ENCODE measurements at places on chromosomes 1 and 21. TPM values are rescaled to one million over a fixed set of nuclear protein-coding genes. Genes with fewer than 3 reads are reported as not detected.

- no peak for DNase-seq
Observed at GRCh38 chr1:84584126-84584525, 9.9 kb upstream of the CTBS start.

The STMN1 gene
- polyA plus RNA-seq: 1,053 TPM

- peak; percentile 38 for DNase-seq
Observed at GRCh38 chr1:115641762-115642167, at the start of gene VANGL1. VANGL1 (plus strand) TSS chr1:115641970; CDS start chr1:115651414, 9,444 bp downstream.

GRCh38 chr1:50060279-50060678, 36.5 kb upstream of the AGBL4 start:
- no peak for DNase-seq

GRCh38 chr1:181341026-181341632, 142.2 kb upstream of the CACNA1E start:
- DNase-seq: no peak

- peak; percentile 74 for DNase-seq
Observed at GRCh38 chr1:91712981-91713841, 172.7 kb downstream of the TGFBR3 start.

The HSPA6 gene
- polyA plus RNA-seq: 0.60 TPM

- DNase-seq: no peak
Observed at GRCh38 chr1:59432531-59433439, 135.9 kb downstream of the FGGY start.

DNA sequence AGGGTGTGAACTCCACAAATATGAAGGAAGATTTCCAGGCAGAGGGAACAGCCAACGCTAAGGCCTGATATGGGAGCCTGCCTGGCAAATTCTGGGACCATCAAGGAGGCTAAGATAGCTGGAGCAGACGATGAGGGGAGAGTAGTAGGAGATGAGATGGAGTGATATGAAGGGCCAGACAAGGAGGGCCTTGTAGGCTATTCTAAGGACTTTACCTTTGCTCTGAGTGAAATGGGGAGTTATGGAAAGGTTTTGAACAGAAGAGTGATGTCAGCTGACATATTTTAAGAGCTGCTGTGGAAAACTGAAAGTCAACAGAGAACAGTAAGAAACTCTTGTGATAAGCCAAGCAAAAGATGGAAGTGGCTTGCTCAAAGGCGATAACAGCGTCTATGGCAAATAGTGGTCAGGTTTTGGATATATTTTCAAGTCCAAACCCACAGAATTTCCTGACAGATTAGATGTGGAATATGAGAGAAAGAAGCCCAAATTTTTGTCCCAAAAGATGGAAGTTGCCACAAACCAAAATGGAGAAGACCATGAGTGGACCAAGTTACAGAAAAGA, 2.1 kb upstream of the TP53BP2 start:
- DNase-seq: no peak

The EDARADD gene
- polyA plus RNA-seq: 7.5 TPM

GRCh38 chr1:70376196-70376595, 21.7 kb upstream of the ANKRD13C start:
- DNase-seq: no peak

DNA sequence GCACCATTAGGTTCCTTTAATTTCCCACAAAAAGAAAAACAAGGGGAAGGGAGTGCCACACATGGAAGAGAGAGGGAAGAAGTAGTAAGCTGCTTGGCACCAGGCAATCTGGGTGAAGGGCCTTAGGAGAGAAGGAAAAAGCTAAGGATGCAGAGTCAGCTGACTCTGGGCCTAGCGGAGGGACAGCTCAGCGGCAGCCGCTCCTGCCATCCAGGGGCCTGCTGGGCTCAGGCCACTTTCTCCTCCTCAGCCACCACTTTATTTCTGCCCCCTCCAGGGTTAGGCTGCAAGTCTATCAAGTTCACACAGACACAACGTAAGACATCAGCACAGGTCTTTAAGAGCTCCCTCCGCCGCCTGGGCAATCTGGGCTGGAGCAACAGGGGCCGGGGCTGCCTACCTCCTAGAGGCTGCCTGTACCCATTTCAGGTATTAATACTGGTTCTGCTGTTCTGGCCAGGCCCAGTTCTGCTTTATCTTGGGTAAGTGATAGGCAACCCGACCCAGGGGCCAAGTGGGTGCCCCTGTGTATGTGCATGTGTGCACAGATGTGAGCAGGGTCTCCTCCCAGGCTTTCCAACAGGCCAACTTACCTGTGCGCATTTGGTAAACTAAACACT, 53.6 kb downstream of the SLC45A1 start:
- no peak for DNase-seq

GRCh38 chr1:223289621-223290020, 74.4 kb downstream of the SUSD4 start:
- no peak for DNase-seq

- DNase-seq: no peak
Observed at GRCh38 chr1:79044974-79045650, 38.6 kb upstream of the ADGRL4 start.

The RGL1 gene
- polyA plus RNA-seq: 45.9 TPM

GRCh38 chr1:217953922-217954321, 322.8 kb downstream of the SPATA17 start:
- DNase-seq: no peak

The HSF2BP gene
- 1.2 TPM for polyA plus RNA-seq

DNA sequence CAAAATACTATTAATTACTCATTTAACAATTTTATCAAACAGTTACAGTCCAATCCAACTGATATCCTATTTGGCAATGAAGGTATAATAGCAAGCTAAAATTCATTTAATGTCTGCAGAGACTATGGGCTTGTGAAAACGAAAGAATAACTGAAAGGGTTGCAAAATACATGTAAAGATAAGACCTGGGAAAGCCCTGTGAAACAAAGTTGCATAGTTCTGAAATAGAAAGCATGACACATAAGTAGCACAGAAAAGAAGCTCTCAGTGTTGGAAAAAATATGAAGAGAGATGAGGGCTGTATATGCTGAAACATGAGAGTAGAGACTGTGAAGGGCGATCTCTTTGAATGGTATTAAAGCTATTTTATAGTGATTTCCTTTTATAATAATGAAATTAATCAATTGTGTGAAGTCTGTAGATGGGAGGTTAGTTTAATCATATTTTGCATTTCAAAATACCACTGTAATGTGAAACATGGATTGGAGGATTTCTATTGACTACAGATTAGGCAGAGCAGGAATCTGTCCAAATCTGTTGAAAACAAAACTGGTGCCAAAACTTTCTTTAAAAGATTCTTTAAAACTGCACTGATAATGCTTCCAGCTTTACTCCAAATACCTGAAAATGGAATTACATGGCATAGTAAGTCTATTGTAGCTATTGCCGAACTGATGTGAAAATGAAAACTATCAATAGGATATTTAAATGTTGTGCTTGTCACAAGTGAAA, 1518.9 kb upstream of the B3GALT2 start:
- DNase-seq: peak; percentile 6

DNA sequence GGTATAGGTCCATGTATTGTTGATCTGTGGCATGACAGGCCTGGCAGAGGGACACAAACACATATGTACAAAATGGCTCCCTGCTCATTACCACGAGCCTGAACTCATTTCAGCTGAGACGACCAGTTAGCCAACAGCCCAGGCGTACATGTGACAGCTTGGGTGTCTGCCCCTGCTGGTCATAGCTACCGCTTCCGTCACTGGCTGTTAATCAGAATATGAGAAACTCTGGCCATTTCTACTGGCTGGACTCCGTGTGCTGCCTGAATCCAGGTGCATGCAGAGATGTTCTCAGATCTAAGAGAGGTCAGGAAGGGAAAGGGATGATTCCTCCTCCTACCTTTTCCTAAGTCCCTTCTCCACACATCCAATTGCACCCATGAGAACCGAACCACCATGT, 144.5 kb downstream of the PBX1 start:
- no peak for DNase-seq

- no peak for DNase-seq
Observed at GRCh38 chr21:37803101-37803651, 113.1 kb downstream of the KCNJ6 start.

DNA sequence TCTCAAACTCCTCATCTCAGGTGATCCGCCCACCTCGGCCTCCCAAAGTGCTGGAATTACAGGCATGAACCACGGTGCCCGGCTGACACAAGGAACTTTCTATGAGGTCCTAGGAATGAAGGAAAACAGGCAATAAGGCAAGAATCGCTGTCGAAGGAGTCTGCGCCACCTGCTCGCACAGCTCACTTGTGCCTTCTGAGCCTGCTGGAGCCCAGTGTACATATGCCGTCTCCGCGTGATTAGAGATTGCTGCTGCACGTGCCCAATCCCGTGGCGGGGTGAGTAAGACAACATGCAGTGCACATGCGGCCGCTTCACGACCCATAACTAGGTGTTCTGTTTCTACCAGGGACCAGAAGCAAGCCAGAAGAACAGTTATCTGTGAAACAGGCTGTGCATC, 24.3 kb downstream of the H3-3A start:
- DNase-seq: no peak

The TMCO4 gene
- 18.6 TPM for polyA plus RNA-seq

GRCh38 chr1:175015243-175015642, 8.0 kb downstream of the MRPS14 start:
- no peak for DNase-seq

The SPRR2B gene
- not detected for polyA plus RNA-seq

- DNase-seq: no peak
Observed at GRCh38 chr1:184145083-184145482, 93.6 kb downstream of the TSEN15 start.

DNA sequence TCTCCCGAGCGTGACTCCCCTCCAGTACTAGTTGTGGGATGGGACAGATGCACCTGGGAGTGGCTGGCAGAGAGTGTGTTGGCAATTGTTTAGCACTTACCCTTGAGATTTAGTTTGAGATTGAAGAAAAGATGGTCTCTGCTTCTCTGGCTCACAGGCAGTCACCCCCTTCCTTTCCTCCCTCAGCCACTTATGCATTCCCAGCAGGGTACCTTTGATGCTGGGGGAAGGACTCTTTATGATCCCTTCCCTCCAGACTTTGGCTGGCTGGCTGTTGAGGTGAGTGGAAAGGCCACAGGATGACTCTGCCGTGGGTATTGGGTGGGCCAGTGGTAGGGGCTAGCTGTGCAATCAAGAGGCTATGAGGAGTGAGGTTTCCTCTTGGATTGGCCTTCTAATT, 236.8 kb downstream of the CAMTA1 start:
- DNase-seq: no peak

GRCh38 chr1:71586030-71586429, 505.2 kb upstream of the ZRANB2 start:
- no peak for DNase-seq
